Stimulated activated CD8-positive, alpha-beta memory T cell treated with anti-CD3 and anti-CD28 coated beads, Interleukin-15, amount 100 ng/mL, for 48 hours (primary cell): ENCODE measurements at places on chromosomes 16 and 17.

DNA sequence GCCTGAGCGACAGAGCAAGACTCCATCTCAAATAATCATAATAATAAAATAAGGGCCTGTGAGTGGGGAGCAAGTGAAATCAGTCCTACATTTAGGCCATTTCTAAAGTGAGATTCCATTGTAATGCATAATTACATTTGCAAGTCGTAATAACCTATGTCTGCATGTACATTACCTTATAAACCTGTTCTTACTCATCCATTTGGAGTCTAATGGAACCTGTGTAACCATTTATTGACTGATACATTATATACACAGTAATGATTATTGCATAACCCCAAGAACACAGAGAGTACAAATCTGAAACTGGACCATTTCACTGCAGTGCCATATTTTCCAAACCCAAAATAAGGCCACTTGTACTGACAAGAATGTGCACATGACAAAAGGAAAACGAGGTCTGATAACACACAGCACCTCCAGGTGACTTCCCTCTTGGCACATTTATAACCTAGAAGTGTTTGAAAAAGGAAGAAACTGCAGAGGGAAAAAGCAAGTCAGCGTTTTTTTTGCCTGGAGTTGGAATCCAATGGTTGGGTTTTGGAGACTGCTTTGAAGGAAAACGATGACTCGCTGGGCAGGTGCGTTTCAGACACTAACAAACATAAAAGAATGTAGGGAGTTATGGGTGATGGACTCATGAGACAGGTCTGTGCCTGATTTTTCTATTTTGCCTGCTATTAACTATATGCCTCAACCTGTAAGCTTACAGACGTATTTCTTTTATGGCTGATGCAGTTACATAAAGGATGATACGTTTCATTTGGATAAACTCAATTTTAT is 63.6 kb upstream of the KIFC3 start:
- no peak for DNase-seq

GRCh38 chr17:1004769-1005295 is 7.9 kb downstream of the TIMM22 start:
- DNase-seq, result no peak

DNA sequence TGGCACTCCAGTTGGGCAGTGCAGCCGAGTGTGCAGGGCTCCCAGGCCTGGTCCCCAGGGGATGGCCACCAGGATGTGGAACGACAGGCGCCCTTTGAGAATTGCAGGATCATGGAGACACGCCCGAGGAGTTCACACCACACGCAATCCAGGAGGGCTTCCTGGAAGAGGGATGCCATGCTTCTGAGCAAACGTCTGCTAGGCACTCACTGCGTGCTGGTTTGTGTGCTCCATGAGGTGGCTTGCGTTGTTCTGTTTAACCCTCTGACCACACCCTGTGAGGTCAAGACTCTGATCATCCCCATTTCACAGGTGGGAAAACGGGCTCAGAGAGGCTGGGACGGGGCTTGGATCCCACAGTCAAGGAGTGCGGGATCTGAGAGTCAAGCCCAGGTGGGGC is 32.6 kb upstream of the ZFPM1 start:
- no peak for DNase-seq

- DNase-seq, result no peak
These were observed 151.8 kb downstream of the ABCA8 start for GRCh38 chr17:68803164-68803929.
